ENCODE measurements at places on chromosomes 11 and 22.

DNA sequence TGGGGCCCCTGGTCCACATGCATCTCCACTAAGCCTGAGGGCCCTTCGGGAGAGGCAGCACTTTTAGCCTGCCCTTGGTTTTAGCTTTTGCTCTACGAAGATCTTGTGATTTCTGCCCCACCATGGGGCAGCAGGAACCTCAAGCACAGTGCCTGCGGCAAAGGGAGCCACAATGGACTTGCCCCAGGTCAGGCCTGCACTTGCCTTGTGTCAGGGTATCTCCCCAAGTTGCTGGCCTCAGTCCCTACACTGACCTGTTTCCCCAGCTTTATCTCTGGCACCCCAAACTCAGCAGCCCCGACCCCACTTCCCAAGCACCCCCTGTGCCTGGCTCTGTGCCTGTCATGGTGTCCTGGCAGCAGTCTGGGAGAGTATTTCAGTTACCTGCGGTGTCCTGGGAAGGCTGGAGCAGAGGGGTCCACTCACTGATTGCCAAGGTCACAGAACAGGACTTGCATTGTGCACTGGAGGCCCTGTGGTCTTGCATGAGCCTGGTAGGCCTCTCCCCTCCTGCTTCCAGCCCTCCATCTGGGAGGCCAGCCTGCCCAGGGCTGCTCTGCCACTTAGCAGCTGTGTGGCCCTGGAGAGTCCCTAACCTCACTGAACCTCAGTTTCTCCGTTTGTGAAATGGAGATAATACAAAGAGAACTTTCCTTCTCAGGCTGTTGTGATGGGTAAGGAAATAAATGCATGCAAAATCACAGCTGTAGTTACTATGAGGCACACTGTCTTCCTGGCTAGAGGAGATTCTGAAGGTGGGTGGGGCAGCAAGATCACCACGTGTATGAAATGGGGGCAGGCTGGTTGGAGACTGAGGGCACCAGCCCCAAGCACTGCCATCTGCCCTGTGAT lies 3.6 kb upstream of the AIFM3 start:
- DNase-seq, result no peak

DNA sequence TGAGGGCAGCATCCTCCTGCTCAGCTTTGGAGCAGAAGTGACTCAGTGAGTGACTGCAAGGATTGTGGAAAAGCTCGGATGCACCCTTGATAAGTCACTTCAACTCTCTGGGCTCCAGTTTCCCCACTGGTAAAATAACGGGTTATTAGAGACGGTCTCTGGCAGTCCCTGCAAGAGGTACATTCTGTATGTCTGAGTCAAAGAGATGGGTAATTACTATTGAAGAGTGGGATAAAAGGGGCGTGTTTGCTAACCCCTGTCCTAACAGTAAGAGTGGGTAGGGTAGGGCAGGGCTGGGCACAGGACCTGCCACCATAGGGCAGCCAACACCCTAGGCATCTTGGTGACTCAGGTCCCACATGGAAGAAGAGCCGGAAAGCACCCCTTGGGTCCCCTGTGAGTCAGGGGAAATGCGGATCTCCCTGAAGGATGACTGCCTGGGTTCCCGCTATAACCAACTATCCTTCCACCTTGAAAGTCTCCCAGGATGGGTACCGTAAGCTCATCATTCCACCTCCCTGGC lies 7.3 kb upstream of the AHNAK start:
- DNase-seq, result peak; percentile 96

- DNase-seq, result no peak
These were observed 274.0 kb downstream of the BRD1 start for GRCh38 chr22:49553518-49554295.

- no peak for DNase-seq
These were observed 3.5 kb downstream of the FBLN1 start for GRCh38 chr22:45505991-45506747.

- DNase-seq, result no peak
These were observed 96.5 kb downstream of the EXT2 start for GRCh38 chr11:44192017-44192385.

- no peak for DNase-seq
These were observed 218.0 kb upstream of the PITPNB start for GRCh38 chr22:28137036-28137435.

GRCh38 chr11:65558002-65558929 lies at the start of gene LTBP3:
Gene LTBP3 (minus strand): TSS chr11:65558359. CDS start chr11:65557959, 400 bp downstream.
- no peak for DNase-seq

DNA sequence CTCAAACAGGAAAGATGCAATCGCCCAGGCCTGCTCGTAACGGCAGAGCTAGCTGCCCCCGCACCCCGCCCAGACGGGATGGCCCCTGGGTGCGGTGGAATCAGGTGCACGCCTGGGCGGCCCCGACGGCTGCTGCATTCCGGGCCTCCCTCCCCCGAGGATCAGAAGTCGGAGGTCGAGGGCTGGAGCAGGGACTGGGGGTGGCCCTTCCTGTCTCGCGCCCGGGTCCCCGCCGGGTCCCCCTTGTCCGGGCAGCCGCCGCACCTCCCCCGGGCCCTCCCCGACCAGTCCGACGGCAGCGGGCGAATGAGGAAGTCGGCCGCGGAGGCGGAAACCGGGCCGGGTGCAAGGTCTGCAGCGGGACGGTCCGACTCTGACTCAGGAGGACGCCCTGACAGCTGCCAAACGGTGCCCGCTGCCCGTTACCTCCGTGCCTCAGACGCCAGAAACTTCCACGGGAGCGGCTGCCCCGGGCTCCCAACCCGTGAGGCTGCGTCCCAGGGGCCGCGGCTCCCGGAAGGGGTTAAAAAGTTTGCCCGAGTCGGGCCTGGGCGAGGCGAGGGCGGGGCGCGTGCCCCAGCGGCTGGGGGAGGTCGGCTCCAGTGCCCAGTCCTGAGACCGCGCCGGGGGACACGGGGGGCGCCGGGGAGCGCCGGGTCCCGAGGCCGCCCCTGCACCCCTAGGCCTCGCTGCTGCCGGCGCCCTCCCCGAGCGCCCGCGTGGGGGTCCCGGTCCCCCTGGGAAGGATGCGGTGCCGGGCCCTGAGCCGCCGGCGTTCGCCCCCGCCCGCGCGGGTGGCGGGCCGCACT lies 663 bp downstream of the MYH9 start:
- peak; percentile 71 for DNase-seq

- DNase-seq, result no peak
These were observed 1.4 kb downstream of the B3GNT6 start for GRCh38 chr11:77035580-77035979.

DNA sequence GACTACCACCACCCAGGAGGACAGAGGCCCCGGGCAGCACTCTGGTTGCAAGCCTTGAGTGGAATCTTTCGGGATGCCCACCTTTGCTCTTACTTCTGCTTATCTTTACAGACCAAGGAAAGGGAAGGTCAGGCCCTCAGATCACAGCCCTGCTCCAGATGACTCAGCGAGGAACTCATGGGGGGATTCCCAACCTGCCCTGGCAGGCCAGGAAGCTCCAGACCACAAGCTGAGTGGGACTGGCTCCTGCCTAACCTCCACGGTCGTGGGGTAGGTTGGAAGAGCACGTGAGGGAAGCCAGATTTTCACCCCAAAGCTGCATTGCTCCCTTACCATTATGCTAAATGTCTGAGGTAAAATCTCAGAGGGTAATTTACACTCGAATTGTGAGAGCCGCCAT lies 11.8 kb downstream of the TBC1D10A start:
- no peak for DNase-seq

DNA sequence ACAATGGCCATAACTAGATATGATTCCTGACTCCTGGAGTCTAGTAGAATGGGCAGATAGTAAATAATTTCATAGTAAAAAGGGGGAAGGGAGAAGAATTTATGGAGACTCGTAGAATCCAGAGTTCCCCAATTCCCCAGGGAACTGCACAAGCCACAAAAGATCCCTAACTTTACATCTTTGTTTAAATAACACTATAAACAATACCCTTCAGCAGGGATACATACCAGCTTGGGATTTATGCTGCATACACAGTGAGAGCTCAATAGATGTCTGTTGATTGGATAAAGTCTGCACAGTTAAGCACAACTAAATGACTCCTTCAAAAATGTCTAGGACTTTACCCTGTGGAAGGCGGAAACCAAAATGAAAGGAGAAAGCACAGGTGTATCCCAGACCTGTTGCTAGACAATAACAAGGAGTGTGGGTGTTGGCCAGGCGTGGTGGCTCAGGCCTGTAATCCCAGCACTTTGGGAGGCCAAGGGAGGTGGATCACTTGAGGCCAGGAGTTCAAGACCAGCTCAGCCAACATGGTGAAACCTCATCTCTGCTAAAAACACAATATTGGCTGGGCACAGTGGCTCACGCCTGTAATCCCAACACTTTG lies 6.8 kb downstream of the SLC35F2 start:
- no peak for DNase-seq

DNA sequence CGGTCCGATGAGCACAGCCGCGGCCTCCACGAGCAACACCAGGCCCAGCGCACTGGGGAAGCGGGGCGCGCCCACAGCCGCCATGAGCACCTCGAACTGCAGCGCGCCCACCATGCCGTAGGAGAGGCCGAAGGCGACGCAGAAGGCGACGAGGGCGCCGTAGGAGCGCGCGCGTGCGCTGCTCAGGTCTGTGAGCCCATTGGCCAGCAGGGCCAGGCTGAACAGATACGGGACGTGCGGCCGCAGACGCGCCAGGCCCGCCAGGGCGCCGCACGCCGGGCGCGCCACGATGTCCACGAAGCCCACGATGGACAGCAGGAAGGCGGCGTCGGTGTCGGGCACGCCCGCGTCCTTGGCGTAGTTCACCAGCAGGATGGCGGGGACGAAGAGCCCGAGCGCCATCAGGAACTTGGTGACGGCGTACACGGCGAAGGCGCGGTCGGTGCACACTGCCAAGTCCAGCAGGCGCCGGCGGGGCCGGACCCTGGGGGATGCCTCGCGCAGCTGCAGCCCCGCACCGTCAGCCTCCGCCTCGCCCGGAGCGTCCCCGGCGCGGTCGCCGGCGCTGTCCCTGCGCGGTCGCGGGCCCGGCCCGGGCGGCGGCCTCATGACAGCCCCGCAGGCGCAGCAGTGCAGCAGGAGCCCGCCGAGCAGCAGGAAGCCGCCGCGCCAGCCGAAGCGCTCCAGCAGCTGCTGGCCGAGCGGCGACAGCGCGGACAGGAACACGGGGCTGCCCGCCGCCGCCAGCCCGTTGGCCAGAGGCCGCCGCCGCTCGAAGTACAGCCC lies 2.9 kb downstream of the SLC16A8 start:
- no peak for DNase-seq

DNA sequence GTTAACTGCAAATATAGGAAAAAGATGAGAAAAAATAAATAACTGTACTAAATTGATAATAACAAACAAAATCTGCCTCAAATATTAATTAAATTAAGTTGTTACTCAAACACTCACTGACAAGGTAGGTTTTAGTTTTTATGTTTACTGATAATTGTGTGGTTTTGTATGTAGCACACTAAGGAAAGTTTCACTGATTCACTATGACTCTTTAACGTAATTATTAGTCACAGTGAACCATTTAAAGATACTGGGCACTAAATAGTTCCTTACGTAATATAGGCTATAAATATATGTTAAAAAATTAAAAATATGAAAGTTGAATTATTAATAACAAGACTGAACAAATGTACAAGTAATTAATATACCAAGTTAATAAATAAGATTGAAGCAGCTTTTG lies 2330.0 kb upstream of the RAG2 start:
- DNase-seq, result no peak

DNA sequence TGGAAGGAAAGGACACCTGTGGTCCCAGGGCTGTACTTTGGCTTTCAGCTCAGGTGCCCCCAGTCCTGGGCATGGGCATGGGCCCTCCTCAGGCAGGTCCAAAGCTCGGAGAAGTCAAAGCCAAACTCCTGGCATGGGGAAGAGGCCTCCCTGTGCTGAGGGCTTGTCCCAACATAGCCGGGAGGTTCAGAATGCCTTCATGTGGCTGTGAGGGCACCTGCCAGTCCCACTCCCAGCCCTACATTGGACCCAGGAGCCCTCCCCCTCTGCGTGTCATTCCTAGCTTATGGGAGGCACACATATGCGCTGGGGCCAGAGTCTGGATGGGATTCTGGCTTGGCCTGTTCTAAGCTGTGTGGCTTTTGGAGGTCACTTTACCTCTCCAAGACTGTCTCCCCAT lies 1.0 kb upstream of the KLHL35 start:
- no peak for DNase-seq
